CD8-positive, alpha-beta T cell (primary cell): ENCODE measurements at places on chromosomes 4 and X. TPM values are rescaled to one million over a fixed set of nuclear protein-coding genes. Genes with fewer than 3 reads are reported as not detected.
A peak's percentile ranks its signal among the peaks of the same experiment; 100 is the strongest.

Gene HDX
- total RNA-seq: not detected

Gene MAML3
- 2.7 TPM for total RNA-seq

Gene PI4K2B
- total RNA-seq: 6.4 TPM

GRCh38 chrX:24425806-24426205 lies 39.3 kb upstream of the PDK3 start:
- DNase-seq: no peak

DNA sequence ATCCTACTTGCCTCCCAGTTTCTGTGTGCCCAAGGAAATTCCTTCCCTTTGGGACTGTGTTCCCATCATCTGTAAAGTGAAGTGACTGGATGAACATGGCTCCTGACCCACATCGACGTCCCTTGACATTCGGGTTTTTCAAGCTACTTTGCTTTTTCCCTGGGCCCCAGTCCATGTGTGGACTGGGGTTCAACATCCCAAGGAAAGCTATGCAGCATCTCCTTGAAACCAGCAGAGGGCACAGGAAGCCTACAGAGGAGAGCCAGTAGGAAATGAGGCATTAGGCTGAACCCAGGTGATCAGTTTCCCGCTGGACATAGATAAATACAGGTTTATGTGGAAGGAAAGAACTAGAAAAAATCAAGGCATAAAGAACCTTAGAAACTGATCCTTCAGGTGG lies 145.1 kb upstream of the ARHGEF9 start:
- DNase-seq: no peak

Gene MND1
- total RNA-seq: not detected

GRCh38 chrX:16042980-16043379 lies 80.4 kb upstream of the GRPR start:
- DNase-seq: no peak

Gene MMRN1
- not detected for total RNA-seq

Gene DRP2
- total RNA-seq: not detected

GRCh38 chr4:54107951-54108748 lies 8.2 kb downstream of the GSX2 start:
- no peak for DNase-seq

GRCh38 chrX:150324919-150325318 lies 38.2 kb upstream of the MAMLD1 start:
- DNase-seq: no peak

- DNase-seq: no peak
These were observed 56.2 kb downstream of the PHEX start for GRCh38 chrX:22088326-22088725.

GRCh38 chrX:30308263-30309138 lies 689 bp downstream of the NR0B1 start:
- no peak for DNase-seq

Gene ARX
- not detected for total RNA-seq

- no peak for DNase-seq
These were observed 124.0 kb downstream of the KIT start for GRCh38 chr4:54781756-54782155.

GRCh38 chr4:7987148-7987989 lies 47.7 kb upstream of the AFAP1 start:
- DNase-seq: peak; percentile 64

Gene NAP1L2
- total RNA-seq: 2.6 TPM

- no peak for DNase-seq
These were observed 75.7 kb upstream of the ANK2 start for GRCh38 chr4:112973750-112974251.

DNA sequence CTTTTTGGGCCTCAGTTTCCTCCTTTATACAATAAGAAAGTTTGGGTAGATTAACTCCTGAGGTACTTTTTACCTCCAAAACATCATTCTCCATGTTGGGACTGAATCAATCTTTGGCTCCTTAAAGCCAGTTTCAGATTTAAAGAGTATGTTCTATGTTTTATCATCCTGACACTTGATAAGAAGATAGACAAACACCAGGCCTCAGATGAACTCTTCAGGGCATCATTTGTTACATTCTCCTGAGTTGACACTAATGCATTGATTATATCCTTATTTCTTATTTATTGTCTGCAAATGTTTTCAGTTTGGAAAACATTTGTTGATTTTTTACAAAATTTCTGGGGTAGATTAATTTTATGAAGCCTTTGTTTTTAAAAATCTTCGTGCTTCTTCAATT lies 102.7 kb upstream of the CCSER1 start:
- no peak for DNase-seq

Gene TSPAN7
- not detected for total RNA-seq

Gene PSAPL1
- total RNA-seq: not detected

- DNase-seq: no peak
These were observed 981.0 kb upstream of the HS3ST1 start for GRCh38 chr4:12409507-12410190.

GRCh38 chrX:38662640-38663039 lies 101.3 kb downstream of the TSPAN7 start:
- no peak for DNase-seq

Gene SLC30A9
- 18.7 TPM for total RNA-seq

Gene NUP62CL
- total RNA-seq: 0.65 TPM

DNA sequence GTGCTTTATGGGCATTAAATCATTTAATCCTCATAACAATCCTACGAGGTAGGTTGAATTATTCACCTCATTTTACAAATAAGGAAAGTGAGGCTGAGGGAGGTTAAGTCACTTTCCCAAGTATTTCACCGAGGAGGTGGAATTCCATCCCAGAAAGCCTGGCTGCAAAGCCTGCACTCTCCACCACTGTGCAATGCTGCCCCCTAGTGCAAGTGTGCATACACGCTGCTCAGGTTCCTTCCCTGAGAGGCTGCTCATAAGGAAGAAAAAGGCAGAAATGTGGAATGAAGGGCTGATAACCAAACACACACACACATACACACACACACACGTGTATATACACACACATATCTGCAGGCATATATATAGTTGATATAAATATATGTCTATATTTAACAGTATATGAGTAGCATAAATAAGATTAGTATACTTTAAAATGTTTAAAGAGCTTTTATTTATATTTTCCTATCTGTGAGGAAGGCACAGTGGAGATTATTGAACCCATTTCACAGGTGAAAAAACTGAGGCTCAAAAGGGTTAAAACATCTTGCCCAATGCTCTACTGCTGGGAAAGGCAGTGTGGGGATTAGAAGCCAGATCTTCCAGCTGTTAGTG lies 714.5 kb upstream of the TENM3 start:
- no peak for DNase-seq
